ENCODE measurements at places on chromosomes 2 and 18. TPM values are rescaled to one million over a fixed set of nuclear protein-coding genes. Genes with fewer than 3 reads are reported as not detected.

Gene CENPA
- total RNA-seq, result 2.4 TPM

Gene RHBDD1
- 40.2 TPM for total RNA-seq

Gene DSC2
- total RNA-seq, result 20.9 TPM

Gene STPG4
- not detected for total RNA-seq

Gene PKDCC
- total RNA-seq, result 143 TPM

Gene MRPS5
- 56.2 TPM for total RNA-seq

Gene EML6
- 11.4 TPM for total RNA-seq

Gene SOCS6
- 37.9 TPM for total RNA-seq

Gene VWA3B
- not detected for total RNA-seq

Gene PER2
- 18.4 TPM for total RNA-seq

Gene MATN3
- total RNA-seq, result 0.93 TPM

Gene C18orf32
- total RNA-seq, result 51.0 TPM

Gene CPO
- not detected for total RNA-seq

Gene GTF2A1L
- total RNA-seq, result 17.0 TPM

Gene GALR1
- total RNA-seq, result 0.16 TPM

Gene RRM2
- 14.7 TPM for total RNA-seq

Gene AAMP
- total RNA-seq, result 126 TPM

Gene MYO5B
- total RNA-seq, result 56.7 TPM

Gene MDH1B
- total RNA-seq, result 3.5 TPM

Gene MRO
- 1.3 TPM for total RNA-seq

Gene LDLRAD4
- 83.4 TPM for total RNA-seq

Gene DNAJC5G
- total RNA-seq, result not detected

Gene HMSD
- total RNA-seq, result 2.8 TPM

Gene RBM44
- total RNA-seq, result 2.6 TPM

Gene IL36B
- total RNA-seq, result not detected

Gene SPATA3
- not detected for total RNA-seq

Gene TTN
- total RNA-seq, result 286 TPM

Gene HNRNPA3
- total RNA-seq, result 183 TPM

Gene NAGK
- total RNA-seq, result 65.3 TPM

Gene FOXI3
- 7.1 TPM for total RNA-seq

Gene DTNA
- total RNA-seq, result 46.2 TPM

Gene CACNB4
- total RNA-seq, result 26.2 TPM

Gene CTAGE1
- not detected for total RNA-seq

Gene NTSR2
- total RNA-seq, result 0.44 TPM

Gene KCNG3
- 2.0 TPM for total RNA-seq

Gene MC2R
- total RNA-seq, result not detected

Gene IL1R1
- total RNA-seq, result 19.4 TPM

Gene DAW1
- total RNA-seq, result 0.44 TPM

Gene MAP4K3
- 126 TPM for total RNA-seq

Gene UCN
- total RNA-seq, result 4.7 TPM

Gene NOP58
- 127 TPM for total RNA-seq

Gene IL1RL2
- total RNA-seq, result 1.4 TPM

Gene TCF23
- 0.11 TPM for total RNA-seq

Gene NIF3L1
- 25.5 TPM for total RNA-seq

Gene LIMS3
- total RNA-seq, result 3.5 TPM

Gene MERTK
- 12.6 TPM for total RNA-seq

Gene HYCC2
- total RNA-seq, result 37.5 TPM
